Mesenteric fat pad (tissue), 1 donor: ENCODE measurements at places on chromosomes 2 and 18.

- no peak for DNase-seq
These were observed 116.7 kb downstream of the PID1 start for GRCh38 chr2:229154381-229154780.

GRCh38 chr2:158990397-158991214 lies 22.2 kb downstream of the TANC1 start:
- DNase-seq, result no peak

DNA sequence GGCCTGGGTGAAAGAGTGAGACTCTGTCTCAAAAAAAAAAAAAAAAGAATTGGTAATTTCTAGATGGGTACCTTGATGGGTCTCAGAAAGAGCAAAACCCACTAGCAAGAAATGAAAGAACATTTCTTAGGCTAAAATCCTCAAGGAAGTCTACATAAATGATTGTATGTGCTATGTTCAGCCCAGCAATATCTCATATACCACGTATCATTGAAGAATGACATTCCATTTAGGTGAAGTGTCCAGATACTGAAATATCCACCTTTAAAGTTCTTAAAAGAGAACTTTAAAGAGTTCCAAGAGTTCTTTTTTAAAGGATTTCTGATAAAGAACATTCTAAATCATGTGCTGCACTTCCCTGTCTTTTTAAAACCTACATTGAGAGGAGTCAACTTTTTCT lies 19.2 kb downstream of the NRP2 start:
- no peak for DNase-seq

- no peak for DNase-seq
These were observed 204.0 kb downstream of the ZNF521 start for GRCh38 chr18:25147877-25148488.

DNA sequence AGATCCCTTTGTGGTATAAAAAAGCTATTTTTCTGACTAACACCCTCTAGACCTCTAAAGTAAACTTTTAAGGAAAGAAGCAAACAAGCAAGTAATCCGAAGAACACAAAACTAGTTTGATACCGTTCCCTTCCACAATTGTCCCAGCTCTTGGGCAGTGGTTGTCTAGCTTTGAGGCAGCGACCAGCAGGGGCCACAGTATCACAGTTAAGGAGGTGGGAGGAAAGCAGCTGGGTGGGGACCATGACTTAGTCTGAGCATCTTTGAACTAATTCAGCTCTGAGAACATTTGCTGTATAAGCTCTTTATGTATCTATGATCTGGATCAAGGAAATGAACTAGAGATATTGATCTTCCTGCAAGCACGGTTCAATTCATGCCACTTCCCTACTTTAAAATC lies 51.0 kb downstream of the SF3B1 start:
- no peak for DNase-seq

- no peak for DNase-seq
These were observed 17.1 kb upstream of the GIGYF2 start for GRCh38 chr2:232680006-232680405.

- no peak for DNase-seq
These were observed 3.6 kb upstream of the PTPN18 start for GRCh38 chr2:130352237-130352636.

- DNase-seq, result no peak
These were observed 1.1 kb upstream of the IMP4 start for GRCh38 chr2:130341562-130342019.

DNA sequence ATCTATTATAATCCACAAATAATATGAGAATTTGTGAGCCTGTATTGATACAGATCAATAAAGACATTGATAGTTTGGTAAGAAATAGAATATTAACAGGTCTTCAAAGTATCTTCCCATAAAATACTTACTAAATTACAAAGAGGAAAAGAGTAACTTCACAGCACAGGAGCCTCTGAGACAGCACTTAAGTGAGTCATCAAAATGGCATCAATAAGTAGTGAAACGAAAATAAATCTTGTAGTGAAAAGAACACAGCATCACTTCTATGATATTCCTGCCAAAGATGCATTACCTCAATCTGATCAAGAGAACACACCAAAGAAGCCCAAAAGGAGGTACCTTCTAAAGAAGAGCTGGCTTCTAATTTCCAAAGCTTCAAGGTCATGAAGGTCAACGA lies 116.4 kb downstream of the CBLN2 start:
- no peak for DNase-seq

DNA sequence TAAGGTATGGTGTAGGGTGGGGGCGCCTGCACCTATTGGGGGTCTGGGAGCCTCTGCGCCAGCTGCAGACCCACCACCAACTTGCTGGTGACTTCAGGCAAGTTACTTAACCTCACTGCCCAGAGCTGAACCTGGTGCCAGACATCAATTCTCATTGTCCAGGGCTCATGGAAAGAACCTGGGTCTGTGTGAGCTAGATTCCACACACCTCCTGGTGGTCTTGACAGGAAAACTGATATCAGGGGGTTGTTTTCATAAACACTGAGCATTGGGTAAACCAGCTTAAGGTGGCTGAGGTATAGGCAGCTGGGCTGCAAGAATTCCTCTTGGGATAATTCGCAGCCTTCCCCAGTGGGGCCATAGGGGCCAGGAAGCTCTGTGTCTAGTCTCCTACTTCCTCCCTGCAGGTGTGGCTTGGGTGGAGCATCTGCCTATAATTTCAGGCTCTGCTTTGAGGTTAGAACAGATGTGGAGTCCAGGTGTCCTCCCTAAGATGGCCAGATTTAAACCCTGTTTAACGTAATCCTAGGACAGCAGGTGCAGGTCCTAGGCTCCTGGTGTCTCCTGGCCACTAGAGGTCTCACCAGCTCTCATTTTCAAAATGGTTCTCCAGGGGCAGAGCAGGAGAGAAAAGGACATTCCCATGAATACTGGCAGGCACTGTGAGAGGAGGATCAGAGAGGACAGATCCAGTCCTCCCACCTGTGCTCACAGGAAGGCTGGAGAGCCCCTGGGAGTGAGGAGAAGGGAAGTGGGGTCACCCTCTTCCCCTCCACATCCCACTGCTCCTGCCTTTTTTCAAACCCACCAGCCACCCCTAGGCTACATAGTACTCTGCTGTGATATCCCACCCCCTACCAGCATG lies 100.4 kb upstream of the SMAD2 start:
- no peak for DNase-seq

DNA sequence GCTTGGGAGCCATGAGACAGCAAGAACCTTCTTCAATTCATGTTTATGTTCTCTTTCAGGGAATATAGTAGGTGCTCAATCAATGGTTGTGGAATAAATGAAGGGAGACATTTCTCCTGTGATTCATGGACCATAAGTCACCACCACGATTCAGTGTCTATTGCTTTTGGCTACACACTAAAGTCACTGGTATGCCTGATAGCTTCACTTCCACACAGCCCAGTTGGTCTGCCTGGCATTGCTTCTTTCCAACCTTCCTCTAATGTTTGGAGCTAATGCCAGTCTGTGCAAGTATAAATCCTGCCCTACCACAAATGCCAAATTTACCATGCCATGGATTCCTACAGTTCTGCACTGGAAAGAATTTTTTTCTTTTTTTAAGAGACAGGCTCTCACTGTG lies 1.3 kb upstream of the CXCR1 start:
- no peak for DNase-seq

DNA sequence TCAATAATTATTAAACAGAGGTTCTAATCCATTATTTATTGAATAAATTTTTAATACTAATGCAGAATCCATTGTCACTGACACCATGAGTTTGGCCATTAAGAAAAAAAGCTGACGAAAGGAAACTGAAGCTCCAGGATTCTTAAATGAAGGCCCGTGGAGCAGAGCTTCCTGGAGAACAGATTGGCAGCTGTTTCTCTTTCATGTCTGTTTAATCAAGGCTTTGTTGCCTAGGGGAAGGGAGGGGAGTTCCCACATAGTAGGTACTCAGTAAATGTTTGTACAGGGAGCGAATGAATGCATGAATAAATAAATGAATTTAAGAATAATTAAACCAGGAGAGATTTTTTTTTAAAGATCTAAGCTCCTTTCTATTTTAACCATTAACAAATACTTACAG lies 315.1 kb upstream of the KLHL29 start:
- no peak for DNase-seq

GRCh38 chr2:58030771-58031170 lies 15.8 kb upstream of the VRK2 start:
- no peak for DNase-seq

DNA sequence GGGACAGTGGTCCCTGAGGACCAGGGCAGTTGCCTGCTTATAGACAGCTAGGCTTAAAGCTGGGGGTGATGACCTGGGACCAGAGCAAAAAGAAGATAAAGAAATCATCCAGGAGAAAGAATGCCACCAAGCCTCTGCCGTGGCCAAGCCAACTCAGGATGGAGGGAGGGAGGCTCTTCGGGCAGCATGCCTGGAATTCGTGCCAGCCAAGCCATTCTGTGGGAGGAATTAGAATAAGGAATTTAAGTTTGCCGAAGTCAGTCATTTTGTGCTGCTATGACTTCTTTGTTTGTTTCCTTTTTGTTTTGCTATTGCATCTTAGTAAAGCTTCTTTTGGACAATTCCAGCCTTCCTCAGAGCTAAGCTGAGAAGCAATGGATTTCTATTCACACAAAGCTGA lies 124.1 kb downstream of the EN1 start:
- DNase-seq, result no peak

DNA sequence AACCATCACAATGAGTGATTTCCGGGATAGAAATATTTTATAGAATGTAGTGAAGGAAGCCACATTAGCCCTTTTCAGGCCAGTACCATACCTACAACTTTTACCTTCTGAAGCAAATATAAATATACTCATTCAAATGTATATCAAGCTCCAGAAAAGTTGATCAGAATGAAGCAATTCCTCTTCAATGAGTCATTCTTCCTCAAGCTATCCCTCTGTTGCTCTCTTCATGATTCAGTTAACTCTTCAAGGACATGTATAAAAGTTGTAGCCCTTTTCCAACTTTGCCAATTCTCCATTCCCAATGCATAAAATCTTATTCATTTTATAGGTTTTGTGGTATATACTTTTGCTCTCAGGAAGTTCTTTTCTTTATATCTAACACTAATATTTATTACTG lies 242.1 kb upstream of the RGPD4 start:
- no peak for DNase-seq

- DNase-seq, result no peak
These were observed 195.7 kb upstream of the TFPI start for GRCh38 chr2:187749804-187750431.

- DNase-seq, result no peak
These were observed 32.3 kb upstream of the MBP start for GRCh38 chr18:77164763-77165485.
